Fibroblast of skin of scalp (primary cell): ENCODE measurements at places on chromosomes 2 and 18.
A peak's percentile ranks its signal among the peaks of the same experiment; 100 is the strongest.

GRCh38 chr2:162914161-162914560, 75.6 kb upstream of the KCNH7 start:
- no peak for DNase-seq

GRCh38 chr2:233059797-233060500, at the start of gene INPP5D:
INPP5D (plus strand) TSS chr2:233060342; CDS start chr2:233060479, 137 bp downstream.
- DNase-seq = no peak

DNA sequence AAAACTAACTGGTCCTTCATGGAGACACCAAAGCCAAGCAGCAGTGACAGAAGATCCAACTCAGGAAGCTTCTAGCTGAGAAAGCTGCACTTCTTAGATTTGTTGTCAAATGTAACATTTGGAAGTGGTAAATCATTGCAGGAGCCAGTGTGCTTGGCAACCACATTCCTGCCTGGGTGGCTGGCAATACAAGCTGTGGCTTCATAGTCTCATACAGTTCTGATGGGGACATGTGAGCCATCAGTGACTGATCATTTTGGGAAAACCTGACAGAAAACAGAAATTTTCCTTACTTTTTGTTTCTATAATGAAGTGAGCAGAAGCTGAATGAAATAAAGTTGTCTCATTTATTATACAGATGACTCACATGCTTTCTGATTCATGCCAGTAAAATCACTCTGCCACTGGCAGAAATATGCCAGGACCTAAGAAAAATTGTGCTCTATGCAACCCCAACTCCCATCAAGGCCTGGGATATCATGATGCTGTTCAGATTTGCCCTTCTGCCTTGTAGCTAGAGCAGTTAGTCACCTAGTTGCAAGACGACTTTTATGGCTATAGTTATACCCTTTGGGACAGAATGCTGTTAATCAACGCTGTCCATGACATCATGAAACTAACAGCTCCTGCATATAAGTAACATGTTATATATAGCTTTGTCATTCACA, 508.1 kb downstream of the ADCYAP1 start:
- no peak for DNase-seq

DNA sequence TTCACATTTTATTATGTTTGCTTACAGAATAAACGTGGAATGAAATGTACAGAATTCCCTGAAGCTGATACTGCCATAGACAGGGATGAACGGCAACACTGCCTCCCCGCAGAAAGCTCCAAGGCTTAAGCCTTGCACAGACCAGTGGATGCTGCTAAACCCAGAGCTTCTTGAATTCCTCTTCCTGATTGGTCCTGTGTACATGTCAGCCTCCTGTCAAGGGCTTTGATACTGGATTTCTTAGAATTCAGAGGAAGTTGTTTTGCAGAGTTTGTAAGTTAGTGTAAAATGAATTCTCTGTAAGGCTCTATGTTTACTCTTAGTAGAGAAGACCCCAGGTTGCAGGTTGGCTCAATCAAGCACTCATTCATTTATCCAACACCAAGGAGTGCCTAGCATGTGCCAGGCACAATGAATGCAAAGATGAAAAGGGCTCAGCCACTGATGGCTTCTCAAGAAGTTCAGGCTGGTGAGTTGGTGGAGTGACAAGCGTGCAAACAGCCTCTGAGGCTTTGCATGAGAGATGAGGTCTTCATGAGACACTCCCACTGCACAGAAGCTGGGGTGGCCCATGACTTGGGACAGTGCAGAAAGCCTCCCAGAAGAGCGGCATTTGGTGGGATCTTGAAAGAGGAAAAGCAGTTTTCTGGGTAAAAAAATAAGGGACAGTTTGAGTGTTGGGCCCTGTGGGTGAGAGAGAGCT, 50.4 kb downstream of the ACKR3 start:
- no peak for DNase-seq

DNA sequence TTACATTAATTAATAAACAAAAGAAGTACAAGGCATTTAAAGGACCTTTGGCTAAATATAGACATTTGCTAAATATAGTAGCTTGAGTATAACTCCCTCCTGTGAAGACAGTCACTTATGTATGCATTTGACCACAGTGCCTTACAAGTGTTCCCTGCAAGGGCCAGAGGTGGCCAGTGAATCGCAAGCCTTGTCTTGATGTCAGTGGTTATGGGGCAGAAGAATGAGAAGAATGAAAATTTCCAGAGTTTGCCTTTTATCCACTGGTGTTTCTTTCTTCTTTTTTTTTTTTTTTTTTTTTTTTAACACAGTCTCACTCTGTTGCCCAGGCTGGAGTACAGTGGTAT, 1.8 kb downstream of the LRRFIP1 start:
- DNase-seq = peak; percentile 53

GRCh38 chr18:3044931-3045698, 32.2 kb upstream of the LPIN2 start:
- DNase-seq = no peak

DNA sequence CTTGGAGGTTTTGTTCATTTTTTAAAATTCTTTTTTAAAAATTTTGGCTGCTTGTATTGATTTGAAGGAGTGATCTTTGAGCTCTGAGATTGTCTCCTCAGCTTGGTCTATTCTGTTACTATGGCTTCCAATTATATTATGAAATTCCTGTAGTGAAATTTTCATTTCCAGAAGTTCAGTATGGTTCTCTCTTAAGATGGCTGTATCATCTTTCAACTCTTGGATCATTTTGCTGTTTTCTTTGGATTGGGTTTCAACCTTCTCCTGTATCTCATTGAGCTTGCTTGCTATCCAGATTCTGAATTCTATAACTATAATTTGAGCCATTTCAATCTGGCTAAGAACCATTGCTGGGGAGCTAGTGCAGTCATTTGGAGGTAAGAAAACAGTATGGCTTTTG, 270.8 kb upstream of the NT5C1B start:
- DNase-seq = no peak

DNA sequence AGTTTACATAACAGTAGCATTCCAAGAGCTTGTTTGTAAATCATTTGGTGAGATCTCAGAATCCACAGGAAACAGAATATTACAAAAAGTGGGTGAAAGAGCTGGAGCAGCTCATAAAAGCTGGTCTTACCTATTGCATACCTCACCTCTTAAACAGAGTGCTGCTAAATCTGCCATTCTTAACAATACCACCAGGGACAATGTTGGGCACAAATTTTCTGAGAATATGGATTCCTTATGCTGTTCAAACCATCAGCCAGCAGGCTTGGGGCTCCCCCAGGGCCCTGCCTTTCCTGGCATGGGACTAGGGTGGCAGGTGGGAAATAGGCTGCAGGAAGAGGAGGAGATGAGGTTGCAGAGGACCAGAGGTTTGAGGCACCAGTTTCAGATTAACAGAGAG, 55.6 kb downstream of the TGFA start:
- no peak for DNase-seq

DNA sequence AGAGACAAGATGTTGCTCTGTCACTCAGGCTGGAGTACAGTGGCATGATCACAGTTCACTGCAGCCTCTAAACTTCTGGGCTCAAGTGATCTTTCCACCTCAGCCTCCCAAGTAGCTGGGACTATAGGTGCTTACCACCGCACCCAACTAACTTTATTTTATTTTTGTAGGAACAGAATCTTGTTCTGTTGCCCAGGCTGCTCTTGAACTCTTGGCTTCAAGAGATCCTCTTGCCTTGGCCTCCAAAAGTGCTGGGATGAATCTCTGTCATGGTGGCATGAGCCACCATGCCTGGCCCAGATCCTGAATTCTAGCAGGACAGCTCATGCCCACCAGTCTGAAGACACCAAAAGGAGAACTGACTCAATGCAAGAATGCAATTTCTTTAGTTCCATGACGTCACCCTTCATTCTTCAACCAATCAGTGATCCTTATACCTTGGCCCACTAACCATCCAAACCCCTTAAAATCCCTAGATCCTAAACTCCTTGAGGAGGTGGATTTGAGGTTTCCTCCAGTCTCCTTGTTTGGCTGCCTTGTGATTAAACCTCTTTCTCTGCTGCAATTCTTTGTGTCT, 25.6 kb upstream of the CXXC1 start:
- no peak for DNase-seq

DNA sequence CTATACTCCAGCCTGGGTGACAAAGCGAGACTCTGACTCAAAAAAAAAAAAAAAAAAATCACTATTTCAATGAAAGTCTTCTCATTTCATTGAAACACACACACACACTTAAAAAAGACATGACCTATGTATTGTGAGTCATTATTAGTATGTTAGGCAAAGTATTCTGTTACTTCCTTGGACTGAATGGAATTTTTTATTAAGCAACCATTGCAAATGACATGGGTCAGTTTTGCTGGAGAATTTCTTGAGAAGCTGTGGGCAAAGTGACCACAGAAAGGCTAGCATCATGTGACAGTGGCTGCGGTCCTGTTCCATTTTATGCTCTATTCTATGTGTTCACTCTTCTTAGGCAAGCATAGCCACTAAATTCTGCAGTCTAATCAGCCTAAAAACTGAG, 695.7 kb downstream of the TDRD15 start:
- peak; percentile 53 for DNase-seq

GRCh38 chr2:28620801-28621171, 124.9 kb downstream of the PLB1 start:
- DNase-seq = no peak

DNA sequence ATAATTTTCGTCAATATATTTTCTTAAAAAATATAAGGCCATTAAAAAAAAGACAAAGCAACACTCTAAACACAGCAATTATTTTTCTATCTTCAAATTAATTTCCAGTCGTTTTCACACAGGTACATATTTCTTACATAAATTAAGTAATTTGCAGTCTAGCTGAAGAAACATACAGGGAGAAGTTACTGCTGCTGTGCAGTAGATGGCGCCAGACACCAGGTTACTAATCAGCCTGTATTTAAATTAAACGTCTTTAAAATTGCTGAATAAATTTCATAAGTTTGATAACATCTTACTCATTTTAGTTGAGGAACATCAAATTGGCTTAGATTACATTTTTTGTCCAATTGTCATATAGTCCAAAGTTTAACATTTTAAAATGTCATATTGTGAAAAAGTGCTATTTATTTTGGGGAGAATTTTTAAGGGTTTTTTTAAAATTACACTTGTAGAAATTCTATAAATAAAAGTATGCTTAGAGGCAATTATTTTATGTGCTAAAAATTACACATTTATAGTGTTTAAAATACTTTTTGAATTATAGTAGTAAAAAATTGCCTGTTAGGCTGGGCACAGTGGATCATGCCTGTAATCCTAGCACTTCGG, 88.4 kb downstream of the PMAIP1 start:
- DNase-seq = peak; percentile 60

DNA sequence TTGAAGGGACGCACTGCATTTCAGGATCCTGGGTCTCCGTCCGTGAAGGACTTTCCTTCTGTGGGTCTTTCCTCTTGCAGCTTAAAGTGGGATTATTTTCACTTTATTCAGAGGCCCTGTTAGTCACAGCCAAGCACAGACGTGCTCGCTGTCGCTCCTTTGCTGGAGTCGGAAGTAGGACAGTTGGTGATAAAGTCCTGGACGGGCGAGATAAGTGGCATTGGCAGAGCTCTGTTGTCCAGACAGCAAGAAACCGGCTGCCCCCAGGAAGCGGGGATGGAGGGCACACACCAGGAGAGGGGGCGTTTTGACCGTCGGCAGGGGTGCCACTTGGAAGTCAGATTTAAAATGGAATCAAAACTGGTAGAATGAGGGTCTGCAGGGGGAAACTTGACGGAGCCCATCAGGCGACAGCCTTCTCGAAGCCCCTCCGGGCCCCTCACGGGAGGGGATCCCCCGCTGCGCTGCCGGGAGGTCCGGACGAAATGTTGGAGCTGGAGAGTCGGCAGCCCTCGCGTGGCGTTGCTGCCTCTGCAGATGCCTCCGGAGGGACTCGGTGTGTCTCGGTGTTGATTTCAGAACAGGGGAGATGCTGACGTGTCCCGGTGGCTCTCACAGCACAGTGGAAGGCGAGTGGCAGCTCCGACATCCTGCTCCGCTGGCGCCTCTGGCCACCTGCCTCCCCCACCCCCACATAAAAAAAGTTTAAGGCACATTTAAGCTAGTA, 124.2 kb downstream of the NFATC1 start:
- DNase-seq = no peak

DNA sequence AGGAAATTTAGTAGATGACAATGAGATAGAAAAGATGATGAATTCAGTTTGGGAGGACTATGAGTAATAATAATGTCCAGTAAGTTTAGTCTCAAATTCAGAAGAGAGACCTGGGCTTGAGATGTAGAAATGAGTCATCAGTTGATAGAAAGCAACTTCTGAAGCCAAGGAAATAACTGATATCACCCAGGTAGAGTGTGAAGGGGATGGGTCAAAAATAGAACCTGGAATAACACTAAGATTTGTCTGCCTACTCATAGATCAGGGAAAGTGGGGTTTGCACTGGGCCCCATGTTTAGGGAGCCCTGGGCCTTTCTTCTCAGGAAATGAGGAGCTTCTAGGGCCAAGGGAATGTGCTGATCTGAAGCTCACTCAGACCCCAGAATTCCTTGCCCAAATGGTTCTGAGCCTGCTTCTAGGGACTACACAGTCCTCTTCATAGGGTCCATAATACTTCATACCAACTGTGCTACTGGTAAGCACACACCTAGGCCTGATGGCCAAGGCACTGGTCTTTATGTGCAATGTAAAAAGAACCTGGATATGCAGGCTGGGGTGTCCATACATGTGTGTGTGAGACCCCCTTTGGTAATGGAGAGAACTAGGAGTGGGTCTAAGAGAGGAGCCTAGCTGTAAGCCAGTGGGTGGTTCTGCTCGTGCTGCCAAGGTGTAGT, 141.2 kb downstream of the IKZF2 start:
- DNase-seq = no peak

GRCh38 chr2:4020153-4020552, 316.8 kb downstream of the DCDC2C start:
- DNase-seq = no peak

- no peak for DNase-seq
Measured at GRCh38 chr2:9765611-9766531, 77.4 kb upstream of the TAF1B start.

- peak; percentile 78 for DNase-seq
Measured at GRCh38 chr18:56538746-56539145, 99.6 kb downstream of the TXNL1 start.

DNA sequence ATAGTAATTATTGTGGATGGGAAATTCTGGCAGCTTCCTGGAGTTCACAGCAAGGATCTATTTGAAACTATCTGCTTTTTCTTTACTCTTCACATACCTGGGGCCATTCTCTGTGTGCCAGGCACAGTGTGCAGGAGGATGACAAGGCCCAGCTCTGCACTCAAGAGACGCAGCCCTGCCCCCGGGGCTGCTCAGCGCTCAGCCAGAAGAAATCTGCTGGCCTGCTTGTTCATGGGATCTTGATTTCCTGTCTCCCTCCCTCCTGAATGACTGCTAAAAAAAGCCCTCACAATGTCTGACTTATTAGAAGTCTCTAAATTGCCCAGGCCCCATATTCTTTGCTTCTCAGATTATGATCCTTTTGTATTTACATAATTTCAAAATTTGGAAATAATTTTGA, 210.9 kb downstream of the DCDC2C start:
- DNase-seq = peak; percentile 6

DNA sequence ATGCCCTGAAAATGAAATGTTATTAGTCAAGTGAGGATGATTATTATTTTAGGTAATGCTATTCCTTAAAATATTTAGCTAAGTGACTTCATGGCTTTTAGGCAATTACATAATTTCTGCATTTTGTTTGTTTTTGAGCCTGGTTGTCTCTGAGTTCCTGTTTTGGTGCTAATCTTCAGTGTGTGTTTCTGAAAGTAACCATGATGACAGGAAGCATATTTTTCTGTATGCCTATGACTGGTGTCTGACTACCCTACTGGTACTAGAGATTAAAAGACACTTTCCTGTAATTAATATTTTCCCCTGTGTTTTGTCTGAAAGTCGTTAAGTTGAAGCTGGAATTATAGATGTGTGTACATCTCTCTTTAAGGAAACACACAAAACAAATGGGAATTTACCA, 295.0 kb upstream of the SPRED2 start:
- DNase-seq = no peak
